ENCODE measurements at places on chromosomes 11 and 22. TPM values are rescaled to one million over a fixed set of nuclear protein-coding genes. Genes with fewer than 3 reads are reported as not detected.

The BDNF gene
- total RNA-seq: 1.2 TPM

- no peak for DNase-seq
Measured at GRCh38 chr11:8080069-8080670, 841 bp upstream of the TUB start.

DNA sequence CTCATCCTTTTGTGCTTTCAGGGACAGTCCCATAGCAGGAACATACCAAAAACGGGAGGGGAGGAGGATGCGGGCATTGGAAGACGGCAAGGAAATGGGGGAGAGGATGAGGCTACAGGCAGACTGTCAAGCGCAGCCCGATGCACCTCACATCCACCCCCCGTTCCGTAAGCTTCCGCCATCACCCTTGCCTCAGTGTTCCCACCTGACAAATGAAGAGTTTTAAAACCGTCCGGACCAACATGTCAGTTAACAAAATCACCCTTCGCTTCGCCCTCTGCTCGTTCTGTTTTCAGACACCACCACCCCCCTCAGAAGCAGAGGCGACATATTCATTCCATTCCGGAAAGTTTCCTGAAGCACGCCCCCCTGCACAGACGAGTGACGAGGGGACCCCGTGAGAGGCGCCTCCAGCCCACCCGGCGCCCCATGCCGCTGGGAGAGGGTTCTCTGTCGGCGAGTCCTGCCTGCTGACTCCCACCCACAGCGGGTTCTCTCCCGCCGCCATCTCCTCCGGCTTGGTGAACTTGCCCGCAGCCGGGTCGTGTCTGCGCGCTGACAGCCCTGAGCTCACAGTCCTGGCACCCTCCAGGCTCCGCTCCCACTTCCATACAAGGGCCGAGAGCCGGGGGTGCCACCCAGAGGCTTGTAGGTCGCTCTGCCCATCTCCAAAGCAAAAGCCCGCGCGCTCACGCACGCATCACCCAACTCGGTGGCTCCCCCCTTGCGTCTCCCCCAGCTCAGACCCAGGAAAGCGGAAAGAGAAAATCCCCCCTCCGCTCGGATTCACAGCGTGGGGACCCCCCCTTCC lies 1.5 kb downstream of the IGSF9B start:
- no peak for DNase-seq

DNA sequence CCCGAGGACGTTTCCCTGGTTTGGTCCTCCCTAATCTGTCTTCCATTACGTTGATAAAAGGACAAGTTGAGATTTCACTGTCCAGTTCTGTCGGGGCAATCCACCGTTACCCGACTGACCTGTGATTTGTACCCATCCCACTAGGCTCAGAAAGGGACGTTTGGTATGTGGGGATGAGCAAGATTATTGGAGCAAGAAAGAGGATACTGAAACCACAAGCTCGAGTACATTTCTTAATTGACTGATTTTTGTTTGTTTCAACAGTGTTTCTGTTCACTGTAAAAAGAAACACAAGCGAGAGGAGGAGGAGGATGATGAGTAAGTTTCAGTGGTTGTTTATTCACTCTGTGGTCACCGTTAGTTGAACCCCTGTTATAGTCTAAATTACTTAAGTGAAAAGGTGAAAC lies 969 bp downstream of the CCDC117 start:
- DNase-seq: no peak

DNA sequence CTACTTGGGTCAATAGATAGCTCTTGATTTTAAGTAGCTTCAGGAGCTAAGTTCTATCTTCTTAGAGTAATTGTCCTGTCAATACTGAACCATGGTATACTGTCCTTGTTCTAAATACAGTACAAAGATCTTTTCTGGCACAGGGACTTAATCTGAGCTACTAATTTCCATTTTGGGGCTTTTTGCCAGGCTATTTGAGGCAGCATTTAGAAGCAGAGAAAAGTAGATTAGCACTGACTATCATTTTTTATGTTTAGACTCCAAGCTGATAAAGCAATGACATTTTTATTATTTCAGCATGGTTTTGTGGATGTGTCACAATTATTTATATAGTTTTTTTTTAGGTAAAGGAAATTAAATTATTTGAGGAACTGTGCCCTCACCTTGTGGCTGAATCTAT lies 163.2 kb downstream of the FAT3 start:
- peak; percentile 19 for DNase-seq

DNA sequence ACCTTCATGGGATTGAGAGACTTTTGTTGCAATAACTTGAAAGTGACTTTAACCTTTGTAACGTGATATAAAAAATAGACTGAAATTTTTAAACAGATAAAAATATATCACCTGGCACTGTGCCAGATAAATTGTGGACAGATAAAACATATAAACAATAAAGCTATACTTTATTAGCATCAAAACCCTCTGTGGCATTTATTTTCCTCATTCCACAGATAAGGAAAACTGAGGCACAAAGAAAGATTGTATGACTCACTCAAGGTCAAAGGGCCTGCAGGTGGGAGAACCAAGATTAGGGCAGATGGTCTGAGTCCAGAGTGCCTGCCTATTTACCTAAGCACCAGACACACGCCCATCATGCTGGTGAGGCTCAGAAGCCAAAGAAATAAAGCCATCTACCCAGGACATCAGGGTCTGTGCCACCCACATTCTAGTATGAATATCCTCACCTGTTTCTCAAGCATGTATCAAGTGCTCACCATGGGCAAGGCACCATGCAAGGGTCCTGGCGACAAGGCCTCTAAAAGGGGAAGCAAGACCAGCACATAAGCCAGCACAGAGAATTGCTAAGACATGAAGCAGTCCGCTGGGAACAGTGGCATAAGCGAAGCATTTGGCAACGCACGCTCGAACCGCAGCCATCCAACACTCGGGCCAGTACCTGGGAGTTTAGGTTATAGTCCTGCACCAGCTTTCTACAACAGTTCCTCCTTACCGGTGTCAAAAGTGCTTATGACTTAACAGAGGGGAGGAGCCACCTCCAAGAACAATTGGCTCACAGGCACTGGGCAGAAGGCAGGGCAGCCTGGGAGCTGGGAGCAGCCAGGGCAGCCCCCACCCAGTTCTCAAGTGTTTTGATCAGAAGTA lies 17.6 kb downstream of the MYH9 start:
- DNase-seq: no peak

DNA sequence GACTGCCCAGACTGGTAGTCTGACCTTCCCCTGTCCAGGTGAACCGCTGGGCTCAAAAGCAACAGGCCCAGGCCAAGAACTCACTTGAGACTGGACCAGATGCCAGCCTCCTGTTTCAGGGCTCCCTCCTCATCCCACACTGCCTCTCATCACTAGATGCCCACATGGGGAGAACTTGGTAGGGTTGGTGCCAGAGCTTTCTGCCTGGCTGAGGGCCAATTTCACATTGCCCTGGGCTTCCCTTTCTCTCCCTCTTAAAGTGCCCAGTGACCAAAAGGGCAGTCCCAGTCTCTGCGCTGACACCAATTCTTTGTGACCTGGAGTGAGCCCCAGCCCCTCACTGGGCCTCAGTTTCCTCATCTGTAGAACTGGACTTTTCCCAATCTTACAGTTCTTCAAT lies 41.7 kb downstream of the C11orf58 start:
- DNase-seq: no peak

DNA sequence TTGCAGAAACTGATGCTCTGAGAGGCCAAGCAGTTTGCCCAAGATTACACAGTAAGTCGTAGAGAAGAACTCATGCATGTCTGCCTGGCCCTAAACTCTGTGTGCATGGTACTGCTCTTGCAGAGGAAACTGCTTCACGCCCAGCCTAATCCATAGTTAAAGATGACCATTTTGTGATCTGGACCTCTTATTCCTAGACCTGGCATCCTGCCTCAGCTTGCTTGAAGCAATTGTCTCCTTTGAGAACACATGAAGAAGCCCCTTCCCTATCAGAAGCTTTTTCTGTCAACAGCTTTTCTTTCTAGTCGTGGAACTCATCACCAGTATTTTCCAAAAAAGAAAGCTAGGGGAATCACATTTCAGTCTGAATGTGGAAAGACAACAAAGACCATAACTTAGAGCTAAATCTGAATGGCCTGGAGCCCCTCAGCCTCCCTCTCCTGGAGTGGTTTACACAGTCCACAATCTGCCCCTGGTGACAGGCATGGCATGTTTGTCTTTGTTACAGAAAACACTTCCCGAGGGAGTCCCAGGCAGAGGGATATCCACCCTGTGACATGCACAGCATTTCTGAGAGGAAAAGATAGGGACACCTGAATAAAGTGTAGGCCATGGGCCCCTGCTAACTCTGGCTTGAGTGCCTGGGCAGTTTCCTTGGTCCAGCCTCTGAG lies 2.9 kb upstream of the FZD4 start:
- DNase-seq: no peak
